ENCODE measurements at places on chromosomes 1 and 21.

DNA sequence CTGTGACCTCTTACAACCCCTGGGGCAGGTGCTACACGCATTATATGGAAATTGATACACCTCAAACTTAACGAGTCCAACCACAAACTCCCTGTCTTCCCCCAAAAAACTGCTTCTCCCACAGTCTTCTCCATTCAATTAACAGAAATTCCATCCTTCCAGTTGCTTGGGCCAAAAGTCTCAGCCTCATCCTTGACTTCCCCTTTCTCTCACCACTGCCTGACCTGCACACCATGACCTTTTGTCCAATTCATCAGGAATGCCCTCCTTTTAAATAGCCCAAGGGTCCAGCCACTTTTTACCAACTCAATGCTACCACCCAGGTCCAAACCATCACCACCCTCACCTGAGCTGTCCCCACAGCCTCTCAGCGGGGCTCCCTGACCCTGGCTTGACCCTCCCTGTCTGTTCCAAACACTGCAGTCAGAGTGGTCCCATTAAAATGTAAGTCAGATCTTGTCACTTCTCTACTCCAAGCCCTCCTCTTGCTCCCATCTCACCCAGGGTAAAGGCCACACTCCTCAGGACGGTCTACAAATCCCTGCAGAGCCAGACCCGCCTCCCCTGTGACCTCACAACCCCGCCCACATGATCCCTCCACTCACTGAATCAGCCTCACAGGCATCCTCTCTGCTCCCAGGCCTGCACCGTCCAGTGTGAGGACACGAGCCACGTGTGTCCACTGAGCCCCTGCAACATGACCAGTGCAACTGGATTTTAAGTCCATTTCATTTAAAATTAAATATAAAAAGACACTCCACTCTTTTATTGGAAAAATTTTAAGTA is 18.5 kb downstream of the KCNN3 start:
- DNase-seq: no peak

- DNase-seq: no peak
These were observed 50.4 kb downstream of the NFIA start for GRCh38 chr1:61132645-61133334.

DNA sequence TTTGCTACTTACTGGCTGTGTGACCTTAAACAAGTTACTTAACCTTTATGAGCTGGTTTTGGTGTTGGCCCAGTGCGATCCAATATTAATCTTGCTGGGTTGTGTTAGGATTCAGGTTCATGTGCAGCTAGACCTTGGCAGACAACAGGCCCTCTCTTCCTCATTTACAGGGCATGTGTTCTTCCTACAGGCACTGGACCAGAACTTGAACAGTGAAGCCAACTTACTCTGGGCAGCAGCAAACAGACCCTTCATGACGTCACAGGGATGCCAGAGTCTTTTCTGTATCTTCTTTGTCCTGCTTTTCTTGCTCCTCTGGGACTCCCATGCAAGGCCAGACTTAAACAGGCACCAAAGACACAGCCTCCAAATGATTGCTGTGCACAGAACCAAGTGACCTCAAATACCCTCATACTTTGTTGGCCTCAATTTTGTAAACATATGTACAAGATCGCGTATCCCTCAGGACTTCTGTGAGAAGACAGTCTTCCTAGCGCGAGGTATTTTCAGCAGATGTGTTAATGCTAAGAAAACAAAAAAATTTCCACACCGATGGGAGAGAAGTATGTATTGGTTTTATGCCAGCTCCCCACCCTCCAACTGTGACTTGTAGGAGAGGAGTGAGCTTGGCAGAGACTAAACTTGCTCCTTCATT is 73.7 kb downstream of the URB2 start:
- no peak for DNase-seq

- DNase-seq: no peak
These were observed 1.1 kb downstream of the FCRLB start for GRCh38 chr1:161722406-161722805.

DNA sequence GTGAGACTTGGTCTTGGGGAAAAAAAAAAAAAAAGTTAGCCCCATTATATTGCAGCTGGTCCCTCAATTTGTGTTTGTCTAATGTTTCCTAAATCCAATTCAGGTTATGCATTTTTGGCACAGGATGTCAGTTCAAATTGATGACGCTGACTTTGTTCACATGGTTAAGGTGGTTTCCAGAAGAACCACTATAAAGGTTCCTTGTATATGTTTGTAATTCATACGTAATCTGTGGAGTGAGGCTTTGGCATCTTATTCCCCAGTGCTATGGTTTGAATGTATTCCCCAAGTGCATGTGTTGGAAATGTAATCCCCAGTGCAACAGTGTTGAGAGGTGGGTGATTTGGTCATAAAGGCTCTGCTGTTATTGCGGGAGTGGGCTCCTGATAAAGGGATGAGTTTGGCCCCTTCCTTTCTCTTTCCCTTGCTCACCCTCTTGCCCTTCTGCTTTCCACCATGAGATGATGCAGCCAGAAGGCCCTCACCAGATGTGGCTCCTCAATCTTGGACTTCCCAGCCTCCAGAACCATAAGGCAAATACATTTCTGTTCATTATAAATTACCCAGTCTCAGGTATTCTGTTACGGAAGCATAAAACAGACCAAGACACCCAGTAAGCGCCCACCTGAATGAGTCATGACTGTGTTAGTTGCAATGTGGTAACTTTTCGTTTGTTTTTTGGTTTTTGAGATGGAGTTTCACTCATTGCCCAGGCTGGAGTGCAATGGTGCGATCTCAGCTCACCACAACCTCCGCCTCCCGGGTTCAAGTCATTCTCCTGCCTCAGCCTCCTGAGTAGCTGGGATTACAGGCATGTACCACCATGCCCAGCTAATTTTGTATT is 19.5 kb upstream of the HLCS start:
- no peak for DNase-seq

- DNase-seq: peak; percentile 14
These were observed at the start of gene RASAL2 for GRCh38 chr1:178093951-178094738. RASAL2 (plus strand) TSS chr1:178094104; CDS start chr1:178094493, 389 bp downstream.

- DNase-seq: peak; percentile 39
These were observed at the start of gene SH3D21 for GRCh38 chr1:36306210-36306901. SH3D21 (plus strand) TSS chr1:36306368; CDS start chr1:36306421, 53 bp downstream.

DNA sequence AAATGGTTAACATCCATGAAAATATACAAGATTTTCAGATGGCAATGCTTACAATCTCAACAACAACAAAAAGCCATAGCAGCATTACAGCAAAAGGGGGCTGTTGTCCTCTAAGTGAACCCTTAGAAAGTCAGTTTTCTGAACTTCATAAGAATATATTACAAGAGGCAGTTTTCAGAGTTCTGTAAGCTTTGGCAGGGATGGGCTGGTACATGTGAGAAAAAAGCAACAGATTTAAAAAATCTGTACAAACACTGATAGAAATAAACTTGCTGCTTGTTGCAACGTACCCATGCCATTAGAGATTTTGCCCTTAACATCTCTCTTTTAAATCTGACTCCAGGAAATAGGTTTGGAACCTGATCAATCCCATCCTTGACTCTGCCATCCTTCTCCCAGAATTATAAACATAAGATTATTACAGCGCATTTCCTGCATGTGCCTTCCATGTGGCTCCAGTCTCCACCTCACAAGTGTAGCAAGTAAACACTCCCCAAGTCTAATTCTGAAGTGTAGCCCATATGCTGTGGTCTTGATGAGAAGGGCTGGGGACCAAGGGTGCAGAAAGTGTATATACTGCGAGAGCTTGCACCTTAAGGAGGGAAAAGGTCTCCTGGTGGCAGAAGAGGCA is 101.4 kb upstream of the TSPAN2 start:
- DNase-seq: no peak

GRCh38 chr1:64320922-64321614 is 117.6 kb downstream of the UBE2U start:
- no peak for DNase-seq

GRCh38 chr1:95117207-95118066 is at the start of gene TLCD4:
TLCD4 (plus strand) TSS chr1:95117355; CDS start chr1:95143902, 26,547 bp downstream.
- peak; percentile 40 for DNase-seq

GRCh38 chr1:62012836-62013235 is 181.8 kb upstream of the L1TD1 start:
- DNase-seq: no peak

DNA sequence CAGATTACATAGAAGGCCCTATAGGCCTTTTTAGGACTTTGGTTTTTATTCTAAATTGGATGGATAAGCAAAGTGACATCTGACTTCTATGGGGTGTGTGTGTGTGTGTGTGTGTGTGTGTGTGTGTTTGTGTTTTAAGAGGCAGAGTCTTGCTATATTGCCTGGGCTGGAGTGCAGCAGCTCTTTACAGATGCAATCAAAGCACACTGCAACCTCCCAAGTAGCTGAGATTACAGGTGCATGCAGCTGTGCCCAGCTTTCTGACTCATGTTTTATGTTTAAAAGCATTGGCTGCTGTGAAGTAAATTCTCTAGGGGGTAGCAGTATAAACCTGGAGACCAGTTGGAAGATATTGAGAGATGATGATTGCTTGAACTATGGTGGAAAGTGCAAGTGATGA is 12.4 kb upstream of the EVI5 start:
- DNase-seq: no peak

GRCh38 chr1:218703836-218704235 is 358.7 kb downstream of the TGFB2 start:
- DNase-seq: no peak

DNA sequence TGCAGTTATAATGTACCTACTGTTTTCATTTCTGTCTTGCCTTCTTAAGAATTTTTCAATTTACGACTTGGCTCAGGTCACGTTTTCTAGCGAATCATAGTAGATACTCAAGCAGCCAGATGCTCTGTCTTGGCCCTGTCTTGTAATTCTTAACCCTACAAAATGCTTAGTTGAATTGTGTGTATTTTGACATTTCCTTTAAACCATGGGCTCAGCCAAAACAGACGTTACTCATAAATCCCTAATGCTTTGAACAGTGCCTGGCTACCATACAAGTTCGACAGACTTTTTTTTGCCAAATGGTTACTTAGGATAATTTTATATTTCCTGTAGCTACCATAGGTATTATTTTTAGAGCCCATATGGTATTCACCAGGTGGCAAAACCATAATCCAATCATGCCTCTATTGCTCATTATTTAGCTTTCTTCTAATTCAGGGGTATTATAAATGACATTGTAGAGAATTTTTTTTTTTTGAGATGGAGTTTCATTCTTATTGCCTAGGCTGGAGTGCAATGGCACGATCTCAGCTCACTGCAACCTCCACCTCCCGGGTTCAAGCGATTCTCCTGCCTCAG is 54.3 kb downstream of the KCNK1 start:
- DNase-seq: no peak

- no peak for DNase-seq
These were observed 305.4 kb downstream of the DISC1 start for GRCh38 chr1:231931846-231932454.

DNA sequence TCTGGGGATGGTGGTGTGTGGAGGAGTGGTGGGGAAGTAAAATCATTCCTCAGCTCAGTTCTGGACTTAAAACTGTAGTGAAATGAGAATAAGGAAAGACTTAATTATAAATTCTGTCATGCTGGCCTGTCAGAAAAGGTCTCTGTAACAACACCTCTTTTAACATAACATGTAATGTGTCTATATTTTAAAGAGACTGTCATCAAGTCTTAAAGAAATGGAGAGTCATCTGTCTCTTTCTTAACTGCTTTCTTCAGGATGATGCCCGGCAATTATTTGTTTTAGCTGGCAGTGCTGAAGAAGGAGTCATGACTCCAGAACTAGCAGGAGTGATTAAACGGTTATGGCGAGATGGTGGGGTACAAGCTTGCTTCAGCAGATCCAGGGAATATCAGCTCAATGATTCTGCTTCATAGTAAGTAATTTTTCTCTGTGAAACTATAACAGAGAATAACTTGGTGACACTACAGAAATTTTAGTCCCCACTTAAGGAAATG is 30.6 kb downstream of the GNAI3 start:
- no peak for DNase-seq

GRCh38 chr1:185532856-185533255 is 201.3 kb upstream of the HMCN1 start:
- no peak for DNase-seq

DNA sequence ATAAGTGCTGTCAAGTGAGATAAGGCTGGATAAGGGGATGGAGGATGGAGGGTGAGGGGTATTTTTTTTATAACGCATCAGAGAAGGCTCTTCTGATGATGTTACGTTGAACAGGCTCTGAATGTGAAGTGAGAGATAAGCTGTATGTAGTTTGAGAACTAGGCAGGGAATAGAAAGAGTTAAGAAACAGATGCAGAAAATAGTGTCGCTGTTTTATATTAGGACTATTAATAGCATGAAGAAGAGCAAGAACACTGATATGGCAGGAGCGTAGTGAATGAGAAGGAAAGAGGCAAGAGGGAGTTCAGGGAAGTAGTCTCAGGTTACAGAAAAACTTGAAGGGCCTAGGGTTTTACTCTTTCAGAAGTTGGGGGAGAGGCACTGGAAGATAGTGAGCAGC is 59.8 kb downstream of the GPR88 start:
- no peak for DNase-seq

DNA sequence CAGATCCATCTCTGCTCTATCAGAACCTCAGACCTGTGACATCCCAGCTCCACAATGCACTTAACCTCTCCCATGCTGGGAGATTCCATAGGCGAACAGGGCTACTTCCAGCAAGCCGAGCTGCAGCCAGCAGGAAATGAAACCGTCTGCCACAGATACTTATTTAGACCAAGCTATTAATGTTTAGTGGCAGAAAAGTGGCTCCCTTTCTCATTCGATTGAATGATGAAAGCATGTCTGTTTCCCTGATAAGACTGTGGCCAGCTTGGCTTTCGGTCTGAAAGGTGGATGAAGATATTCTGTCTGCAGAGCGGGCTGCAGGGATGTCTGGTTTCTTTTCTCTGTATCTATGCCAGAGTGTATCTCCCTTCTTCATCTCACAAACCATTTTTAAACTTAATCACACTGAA is 146.4 kb downstream of the GREM2 start:
- DNase-seq: no peak

- DNase-seq: no peak
These were observed 1.2 kb downstream of the S100A10 start for GRCh38 chr1:151992303-151993083.

- no peak for DNase-seq
These were observed 14.6 kb upstream of the C1orf159 start for GRCh38 chr1:1130206-1131120.

DNA sequence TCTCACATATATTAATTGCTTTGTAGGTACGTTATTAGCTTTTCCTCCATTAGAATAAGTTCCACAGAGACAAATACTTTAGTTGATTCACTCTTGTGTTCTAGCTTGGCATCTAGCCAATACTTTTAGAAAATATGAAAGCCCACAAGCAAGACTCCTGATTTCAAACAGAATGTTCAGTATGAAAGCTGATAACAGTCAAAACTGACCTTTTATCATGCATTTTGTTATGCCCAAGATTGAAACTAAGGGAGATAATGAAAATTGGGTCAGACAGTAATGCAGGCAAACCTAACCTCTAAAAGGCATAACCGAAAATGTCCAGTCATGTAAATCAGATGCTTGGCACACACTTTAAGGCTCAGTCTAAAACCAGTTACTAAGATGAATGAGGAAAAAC is 61.7 kb downstream of the ERICH3 start:
- DNase-seq: no peak

DNA sequence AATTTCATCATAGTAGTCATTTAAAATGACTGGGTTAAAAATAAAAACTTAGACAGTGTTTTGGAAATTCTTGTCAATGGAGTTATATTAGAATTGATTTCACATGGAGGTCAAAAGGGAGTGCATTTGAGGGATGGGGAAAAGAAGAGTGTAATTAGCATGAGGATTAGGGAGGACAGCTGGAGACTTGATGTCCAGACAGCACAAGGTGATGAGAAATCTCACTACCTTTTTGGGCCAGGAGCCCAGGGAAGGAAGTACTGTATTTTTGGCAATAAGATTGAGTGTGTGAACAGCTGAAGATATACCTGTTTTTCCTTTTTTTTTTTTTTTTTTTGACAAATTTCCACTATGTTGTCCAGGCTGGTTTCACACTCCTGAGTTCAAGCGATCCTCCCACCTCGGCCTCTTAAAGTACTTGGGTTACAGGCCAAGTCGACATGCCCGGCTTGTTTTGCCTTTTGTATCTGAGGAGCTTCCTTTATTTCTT is 163.6 kb downstream of the PAPPA2 start:
- no peak for DNase-seq

Data from naive B cell (primary cell).